ENCODE measurements at places on chromosomes 1 and 21. TPM values are rescaled to one million over a fixed set of nuclear protein-coding genes. Genes with fewer than 3 reads are reported as not detected.

- DNase-seq, result no peak
These were observed 143.6 kb upstream of the RAB4A start for GRCh38 chr1:229127301-229127700.

LENEP gene
- polyA plus RNA-seq, result 1.6 TPM

DNA sequence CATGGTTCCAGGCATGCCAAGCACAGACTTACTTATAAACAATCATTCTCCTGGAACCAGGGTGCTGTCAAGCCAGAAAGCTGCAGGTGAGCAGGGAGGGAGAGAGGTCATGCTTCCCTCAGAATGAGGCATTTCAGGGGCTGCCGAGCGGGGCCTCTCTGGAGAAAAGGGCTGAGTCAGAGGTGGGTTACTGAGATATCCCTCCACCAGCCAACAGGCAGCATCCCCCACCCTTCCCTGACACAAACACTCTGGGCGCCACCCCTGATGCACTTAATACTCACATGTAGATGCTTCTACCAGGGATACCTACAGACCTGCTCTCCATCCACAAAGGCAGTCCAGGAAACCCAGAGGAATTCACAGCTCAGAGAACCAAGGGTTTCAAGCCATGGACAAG, 13.1 kb downstream of the STK40 start:
- DNase-seq, result no peak

ADAMTS5 gene
- 23.0 TPM for polyA plus RNA-seq

- no peak for DNase-seq
These were observed 57.7 kb downstream of the RGSL1 start for GRCh38 chr1:182507685-182508084.

FAM229A gene
- polyA plus RNA-seq, result 12.7 TPM

ACADM gene
- 97.9 TPM for polyA plus RNA-seq

TNNT2 gene
- 62.7 TPM for polyA plus RNA-seq

- no peak for DNase-seq
These were observed 13.4 kb downstream of the TSNAX start for GRCh38 chr1:231541842-231542241.

Measured in renal cortex interstitium (tissue), 15 donors.